Testis (tissue), 5 donors: ENCODE measurements at places on chromosomes 13 and 19.

- H3K27me3 ChIP-seq = no peaks in the 10 kb centered on the region
- no peak overlapping the region for H3K4me3 ChIP-seq
- no peak for DNase-seq
- peaks cover 4% of the 10 kb centered on the region for H3K4me1 ChIP-seq
- H3K27ac ChIP-seq = no peak overlapping the region
Measured at GRCh38 chr13:40434516-40435397, 231.7 kb downstream of the FOXO1 start.

DNA sequence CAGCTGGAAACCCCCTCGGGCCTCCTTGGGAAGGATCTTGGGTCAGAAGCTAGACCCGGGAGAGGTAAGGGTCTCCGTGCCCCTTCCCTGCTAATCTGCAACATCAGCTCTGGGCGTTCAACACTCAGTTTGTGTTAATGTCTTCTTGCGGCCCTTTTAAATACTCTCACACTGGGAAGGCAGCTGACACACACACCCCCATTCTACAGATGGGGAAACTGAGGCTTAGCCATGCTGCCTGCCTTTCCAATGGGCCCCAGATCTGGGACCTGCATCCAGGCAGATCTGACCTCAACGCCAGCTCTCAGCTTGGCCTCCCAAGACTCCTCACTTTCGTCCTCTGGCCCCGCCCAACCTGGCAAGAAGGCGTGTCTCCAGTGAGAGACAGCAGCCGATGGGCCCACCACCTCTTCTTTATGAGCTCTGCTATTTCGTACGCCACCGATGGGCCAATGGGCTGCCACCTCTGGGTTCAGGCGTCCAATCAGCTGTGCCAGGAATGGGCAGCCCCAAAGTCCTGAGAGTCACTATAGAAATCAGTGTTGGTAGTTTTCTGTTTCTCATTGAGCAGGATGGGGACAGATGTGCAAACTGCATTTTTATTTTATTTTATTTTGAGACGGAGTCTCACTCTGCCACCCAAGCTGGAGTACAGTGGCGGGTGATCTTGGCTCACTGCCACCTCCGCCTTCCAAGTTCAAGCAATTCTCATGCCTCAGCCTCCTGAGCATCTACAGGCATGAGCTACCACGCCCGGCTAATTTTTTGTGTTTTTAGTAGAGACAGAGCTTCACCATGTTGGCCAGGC is 43.8 kb downstream of the DNM2 start:
- peaks cover 37% of the 10 kb centered on the region for H3K4me1 ChIP-seq
- no peak overlapping the region for H3K27ac ChIP-seq
- H3K36me3 ChIP-seq = no peaks in the 10 kb centered on the region
- peak; percentile 46 for DNase-seq
- H3K27me3 ChIP-seq = no peaks in the 10 kb centered on the region
- no peak overlapping the region for H3K4me3 ChIP-seq

GRCh38 chr19:21839976-21840375 is 4.0 kb upstream of the ZNF43 start:
- H3K27me3 ChIP-seq = no peaks in the 10 kb centered on the region
- H3K36me3 ChIP-seq = no peaks in the 10 kb centered on the region
- no peak for DNase-seq
- no peak overlapping the region for H3K27ac ChIP-seq

DNA sequence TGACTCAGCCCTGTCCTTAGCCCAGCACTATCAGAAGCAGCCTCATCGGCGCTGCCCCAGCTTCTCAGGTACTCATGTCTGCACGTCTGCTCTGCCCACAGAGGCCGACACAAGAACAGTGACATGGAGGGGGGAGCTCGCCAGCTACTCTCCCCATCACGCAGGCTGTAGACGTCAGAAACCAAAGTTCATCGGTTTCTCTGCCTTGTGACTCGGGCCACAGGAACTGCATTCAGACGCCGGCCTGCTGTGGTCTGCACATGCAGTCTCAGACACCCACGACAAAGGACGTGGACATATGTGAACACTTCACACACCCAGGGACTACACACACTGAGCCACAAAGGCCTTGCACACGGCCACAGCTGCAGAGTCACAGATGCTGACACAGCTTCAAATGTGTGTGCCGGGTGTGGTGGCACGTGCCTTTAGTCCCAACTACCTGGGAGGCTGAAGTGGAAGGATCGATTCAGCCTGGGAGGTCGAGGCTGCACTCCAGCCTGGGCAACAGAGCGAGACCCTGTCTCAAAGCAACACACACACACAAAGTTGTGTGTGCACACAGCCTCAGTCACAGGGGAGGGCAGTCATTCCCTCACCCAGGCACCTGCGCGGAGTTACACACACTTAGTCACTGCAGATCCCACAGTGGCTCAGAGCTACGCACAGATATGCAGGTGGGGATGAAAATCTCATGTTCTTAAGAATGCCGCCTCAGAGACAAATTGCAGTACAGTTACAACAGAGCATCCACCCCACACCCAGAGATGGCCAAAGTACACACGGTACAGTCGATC is 4.9 kb upstream of the ZFP36 start:
- H3K36me3 ChIP-seq = no peaks in the 10 kb centered on the region
- H3K27ac ChIP-seq = peak overlapping the region; percentile 97
- DNase-seq = peak; percentile 67
- no peak overlapping the region for H3K4me3 ChIP-seq

- H3K36me3 ChIP-seq = no peaks in the 10 kb centered on the region
- no peak overlapping the region for H3K27ac ChIP-seq
- no peak overlapping the region for H3K4me3 ChIP-seq
- no peak for DNase-seq
- H3K4me1 ChIP-seq = no peaks in the 10 kb centered on the region
Measured at GRCh38 chr19:4654437-4655361, 15.4 kb downstream of the TNFAIP8L1 start.

DNA sequence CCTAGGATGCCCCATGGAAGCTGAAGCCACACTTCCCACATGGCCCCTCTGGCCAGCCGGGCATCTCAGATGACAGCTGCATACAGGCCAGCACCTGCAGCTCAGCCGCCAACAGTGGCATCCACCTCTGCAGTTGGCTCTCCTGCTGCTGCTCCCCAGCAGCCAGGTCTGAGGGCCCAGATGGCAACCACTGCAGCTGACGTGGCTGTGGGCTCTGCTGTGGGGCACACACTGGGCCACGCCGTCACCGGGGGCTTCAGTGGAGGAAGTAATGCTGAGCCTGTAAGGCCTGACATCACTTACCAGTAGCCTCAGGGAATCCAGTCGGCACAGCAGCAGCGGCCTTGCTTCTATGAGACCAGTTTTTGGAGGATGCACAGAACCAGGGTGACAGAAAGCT is 45.3 kb upstream of the LSM14A start:
- H3K27ac ChIP-seq = no peak overlapping the region
- no peak for DNase-seq
- no peaks in the 10 kb centered on the region for H3K27me3 ChIP-seq
- H3K4me3 ChIP-seq = no peak overlapping the region

DNA sequence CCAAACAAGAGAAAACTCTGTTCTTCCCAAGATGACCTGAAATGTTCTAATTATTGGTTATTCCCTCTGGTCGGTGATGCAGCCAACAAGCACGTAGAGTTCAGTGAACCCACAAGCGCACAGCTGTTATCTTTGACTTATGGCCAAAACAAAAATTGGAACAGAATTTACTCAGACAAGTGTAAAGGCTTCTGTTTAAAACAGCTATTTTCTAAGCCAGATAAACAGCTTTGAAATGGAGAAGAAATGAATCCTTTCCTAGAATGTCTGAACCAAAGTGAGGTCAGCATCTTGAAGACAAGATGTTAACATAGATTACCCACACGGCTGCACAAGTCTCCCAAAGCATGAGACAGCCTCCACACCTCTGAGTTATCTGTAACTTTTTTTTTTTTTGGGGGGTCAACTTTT is 669.2 kb downstream of the DIAPH3 start:
- peak; percentile 16 for DNase-seq
- H3K27ac ChIP-seq = no peak overlapping the region
- H3K27me3 ChIP-seq = no peaks in the 10 kb centered on the region

- peak overlapping the region; percentile 90 for H3K27ac ChIP-seq
- peak; percentile 75 for DNase-seq
- no peaks in the 10 kb centered on the region for H3K27me3 ChIP-seq
- no peaks in the 10 kb centered on the region for H3K36me3 ChIP-seq
Measured at GRCh38 chr19:4866595-4867424, 657 bp downstream of the PLIN3 start.
